ENCODE measurements at places on chromosomes 5 and 9.

GRCh38 chr9:30732060-30732459 lies 1652.4 kb upstream of the ACO1 start:
- no peak for ATAC-seq

GRCh38 chr9:130156672-130157071 lies 15.5 kb upstream of the NCS1 start:
- no peak for ATAC-seq

- ATAC-seq, result no peak
Measured at GRCh38 chr9:90325913-90326653, 316.5 kb downstream of the DIRAS2 start.

DNA sequence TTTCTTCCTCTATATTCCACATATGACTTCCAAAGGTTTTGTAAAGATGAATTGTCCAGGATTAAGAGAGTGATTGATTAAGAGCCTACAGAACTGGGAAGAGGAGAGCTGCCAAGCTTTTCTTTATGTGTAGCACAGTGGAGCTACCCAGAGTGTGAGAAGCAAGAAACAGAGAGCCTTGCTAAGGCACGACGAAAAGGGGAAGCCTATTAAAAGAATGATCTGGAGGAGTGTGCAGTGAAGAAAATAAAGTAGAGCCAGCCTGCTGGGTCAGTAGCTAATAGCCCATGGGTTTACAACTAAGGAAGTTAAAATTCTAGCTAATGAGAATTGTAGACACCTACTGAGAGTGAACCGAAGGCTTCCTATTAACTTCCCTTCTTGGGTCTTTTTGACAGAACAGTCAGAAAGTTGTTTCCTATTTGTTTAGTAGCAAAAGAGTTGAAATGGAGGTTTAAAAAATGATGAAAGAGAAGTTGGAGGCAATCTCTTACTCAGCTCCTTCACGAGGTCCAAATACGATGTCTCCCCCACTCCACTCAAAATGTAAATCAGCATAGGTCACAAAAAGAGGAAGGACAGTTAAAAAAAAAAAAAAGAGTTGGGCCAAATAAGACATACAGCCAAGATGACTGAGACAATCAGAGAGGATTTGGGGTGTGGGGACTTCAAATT lies 957 bp upstream of the PRR16 start:
- no peak for ATAC-seq

- no peak for ATAC-seq
Measured at GRCh38 chr9:88969646-88970373, 21.5 kb upstream of the S1PR3 start.

GRCh38 chr5:55994495-55994997 lies at the start of gene IL6ST:
TSS of gene IL6ST (minus strand) at chr5:55994963. CDS start at chr5:55976278, 18,685 bp downstream.
- ATAC-seq, result peak; percentile 10

GRCh38 chr9:12658531-12659209 lies 34.5 kb upstream of the TYRP1 start:
- ATAC-seq, result no peak

DNA sequence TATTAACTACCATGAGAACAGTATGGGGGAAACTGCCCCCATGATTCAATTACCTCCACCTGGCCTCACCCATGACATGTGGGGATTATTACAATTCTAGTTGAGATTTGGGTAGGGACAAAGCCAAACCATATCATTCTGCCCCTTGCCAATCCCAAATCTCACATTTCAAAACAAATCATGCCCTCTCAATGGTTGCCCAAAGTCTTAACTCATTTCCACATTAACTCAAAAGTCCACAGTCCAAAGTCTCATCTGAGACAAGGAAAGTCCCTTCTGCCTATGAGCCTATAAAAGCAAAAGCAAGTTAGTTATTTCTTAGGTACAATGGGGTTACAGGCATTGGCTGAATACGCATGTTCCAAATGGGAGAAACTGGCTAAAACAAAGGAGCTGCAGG lies 180.7 kb upstream of the CDH12 start:
- ATAC-seq, result no peak

GRCh38 chr5:174617285-174617684 lies 107.1 kb upstream of the MSX2 start:
- ATAC-seq, result no peak

- ATAC-seq, result no peak
Measured at GRCh38 chr5:1973391-1974013, 90.8 kb upstream of the IRX4 start.

DNA sequence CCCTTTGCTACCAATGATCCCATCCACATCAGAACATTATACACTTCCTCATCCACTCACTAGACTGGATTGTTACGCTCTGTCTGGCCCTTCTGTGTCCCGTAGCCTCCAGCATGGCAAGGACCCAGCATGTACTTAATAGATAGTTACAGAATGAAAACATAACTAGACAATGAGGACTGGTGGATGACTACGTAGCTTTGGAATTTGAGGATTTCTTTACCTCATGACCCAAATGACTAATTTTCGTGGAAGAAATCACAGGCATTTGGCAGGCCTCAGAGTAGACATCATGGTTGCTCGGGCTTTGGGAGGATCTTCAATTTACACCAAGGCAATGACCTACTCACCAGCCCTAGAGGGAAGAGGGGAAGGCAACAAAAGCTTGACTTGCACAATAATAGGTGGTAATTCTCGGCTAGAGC lies 299.8 kb downstream of the TLE1 start:
- ATAC-seq, result no peak

DNA sequence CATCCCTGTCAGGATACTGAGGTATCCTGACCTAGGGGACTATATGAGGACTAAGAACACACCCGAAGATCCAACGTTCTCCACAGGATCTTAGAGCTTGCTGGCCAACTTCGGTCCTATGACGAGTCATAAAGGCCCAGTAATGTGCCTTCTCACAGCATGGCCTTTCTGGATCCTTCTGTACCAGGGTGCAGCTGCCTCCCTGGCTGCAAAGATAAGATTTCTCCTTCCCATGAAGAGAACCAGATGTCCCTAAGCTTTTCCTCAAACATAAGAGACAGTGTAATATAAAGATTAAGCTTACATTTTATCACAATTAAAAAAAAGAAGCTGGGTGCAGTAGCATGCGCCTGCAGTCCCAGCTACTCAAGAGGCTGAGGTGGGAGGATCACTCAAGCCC lies 18.3 kb downstream of the EPB41L4B start:
- ATAC-seq, result no peak

- ATAC-seq, result no peak
Measured at GRCh38 chr5:11596657-11597071, 307.6 kb downstream of the CTNND2 start.

DNA sequence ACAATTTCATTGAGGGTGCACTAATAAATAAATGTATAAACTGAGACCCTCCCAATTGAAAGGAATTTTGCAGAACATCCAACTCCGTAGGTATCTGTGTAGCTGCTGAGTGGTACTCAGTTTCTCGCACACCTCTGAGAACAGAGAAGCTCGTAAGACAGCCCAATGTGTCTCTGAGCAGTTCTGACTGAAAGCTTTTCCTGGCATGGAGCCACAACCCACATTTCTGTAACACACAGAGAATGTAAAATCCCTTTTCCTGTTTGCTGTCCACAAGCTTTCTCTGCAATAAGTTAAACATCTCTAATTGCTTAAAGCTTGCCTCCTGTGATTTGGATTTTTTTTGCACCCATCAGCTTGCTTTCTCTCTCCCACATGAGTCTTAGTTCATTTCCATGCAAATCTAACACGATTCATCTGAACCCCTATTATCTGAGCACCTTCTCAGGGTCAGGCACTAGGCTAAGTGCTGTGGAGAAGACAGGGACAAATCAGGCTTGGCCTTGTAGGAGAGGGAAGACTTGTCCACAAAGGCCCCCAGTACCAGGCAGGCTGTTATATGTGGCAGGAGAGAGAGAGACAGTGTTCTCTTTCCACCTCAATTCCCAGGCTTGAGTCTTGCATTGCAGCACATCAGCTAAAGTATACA lies 44.2 kb upstream of the COL15A1 start:
- no peak for ATAC-seq

DNA sequence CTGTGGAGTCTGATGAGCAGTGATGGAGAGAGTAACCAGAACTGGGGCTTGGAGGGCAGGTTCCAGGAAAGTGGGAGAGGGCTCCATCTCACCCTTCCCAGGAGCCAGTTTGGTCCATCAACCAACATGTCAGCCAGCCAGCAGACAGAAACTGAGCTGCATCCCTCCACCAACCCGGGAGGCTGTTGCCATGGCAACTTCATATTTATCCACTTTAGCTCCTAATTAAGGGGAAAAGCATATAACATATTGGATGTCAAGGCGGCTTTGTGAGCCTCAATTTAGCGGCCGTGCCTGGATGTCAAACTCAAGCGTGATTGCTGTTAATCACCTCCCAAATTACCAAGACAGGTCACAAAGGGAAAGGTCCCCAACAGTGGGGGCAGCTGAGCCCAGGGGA lies 81.5 kb upstream of the ARAP3 start:
- no peak for ATAC-seq

DNA sequence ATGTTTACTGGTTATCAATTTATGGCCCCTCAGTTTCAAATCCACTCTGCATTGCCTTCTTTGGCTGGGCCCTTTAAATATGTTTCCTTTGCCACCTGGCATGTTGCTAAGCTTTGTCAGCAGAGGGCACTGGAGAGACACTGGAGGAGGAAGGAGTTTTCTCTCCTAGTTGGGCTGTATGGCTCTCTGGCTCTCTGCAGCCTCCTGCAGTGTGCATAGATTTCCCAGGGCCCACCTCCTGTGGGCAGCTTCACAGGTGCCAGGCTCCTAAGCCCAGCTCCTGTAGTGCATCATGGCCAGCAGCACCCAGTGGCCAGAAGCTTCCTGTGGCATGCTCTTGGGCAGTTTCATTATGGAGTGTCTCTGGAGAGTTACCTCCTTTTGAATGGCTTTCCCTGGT lies 23.3 kb downstream of the CAVIN4 start:
- peak; percentile 34 for ATAC-seq

DNA sequence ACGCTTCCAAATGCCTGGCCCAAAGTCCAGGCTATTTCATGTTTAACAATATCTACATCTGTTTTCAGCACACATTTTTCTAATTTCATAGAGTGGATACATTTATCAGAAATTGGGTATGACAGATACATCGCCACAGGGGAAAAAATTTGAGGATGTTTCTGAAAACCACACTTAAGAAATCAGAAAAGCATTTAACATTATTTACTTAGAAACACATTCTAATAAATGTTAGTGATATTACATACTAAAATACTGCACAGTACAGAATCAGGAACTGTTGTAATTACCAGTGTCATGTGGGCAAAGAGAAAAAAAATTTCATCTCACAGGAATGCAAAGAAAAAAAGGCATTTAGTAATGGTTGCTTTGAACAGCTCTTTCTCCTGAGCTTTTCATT lies 310.5 kb upstream of the KIF2A start:
- no peak for ATAC-seq

GRCh38 chr5:168314735-168315411 lies 23.4 kb downstream of the WWC1 start:
- no peak for ATAC-seq

GRCh38 chr5:142385194-142385593 lies 60.4 kb upstream of the SPRY4 start:
- no peak for ATAC-seq

DNA sequence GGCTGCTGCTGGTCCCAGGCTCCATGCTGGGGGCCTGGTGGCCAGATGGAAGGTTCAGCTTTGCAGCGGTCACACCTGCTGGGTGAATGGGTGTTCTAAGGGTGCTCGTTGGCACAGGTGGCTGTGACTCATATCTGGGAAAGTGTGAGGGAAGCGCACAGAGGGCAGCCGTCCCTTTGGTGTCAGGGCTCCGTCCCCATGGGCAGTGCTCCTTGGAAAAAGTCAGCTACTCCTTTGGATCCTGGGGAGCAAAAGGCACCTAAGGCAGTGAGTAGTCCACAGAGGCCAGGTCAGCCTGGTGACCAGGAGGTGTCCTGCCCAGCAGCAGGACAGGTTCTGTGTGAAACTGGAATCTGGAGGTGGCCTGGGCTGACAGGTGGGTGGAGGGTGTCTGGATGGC lies 18.4 kb upstream of the GBGT1 start:
- no peak for ATAC-seq

- ATAC-seq, result peak; percentile 62
Measured at GRCh38 chr5:66285343-66285922, 141.3 kb downstream of the SREK1 start.

DNA sequence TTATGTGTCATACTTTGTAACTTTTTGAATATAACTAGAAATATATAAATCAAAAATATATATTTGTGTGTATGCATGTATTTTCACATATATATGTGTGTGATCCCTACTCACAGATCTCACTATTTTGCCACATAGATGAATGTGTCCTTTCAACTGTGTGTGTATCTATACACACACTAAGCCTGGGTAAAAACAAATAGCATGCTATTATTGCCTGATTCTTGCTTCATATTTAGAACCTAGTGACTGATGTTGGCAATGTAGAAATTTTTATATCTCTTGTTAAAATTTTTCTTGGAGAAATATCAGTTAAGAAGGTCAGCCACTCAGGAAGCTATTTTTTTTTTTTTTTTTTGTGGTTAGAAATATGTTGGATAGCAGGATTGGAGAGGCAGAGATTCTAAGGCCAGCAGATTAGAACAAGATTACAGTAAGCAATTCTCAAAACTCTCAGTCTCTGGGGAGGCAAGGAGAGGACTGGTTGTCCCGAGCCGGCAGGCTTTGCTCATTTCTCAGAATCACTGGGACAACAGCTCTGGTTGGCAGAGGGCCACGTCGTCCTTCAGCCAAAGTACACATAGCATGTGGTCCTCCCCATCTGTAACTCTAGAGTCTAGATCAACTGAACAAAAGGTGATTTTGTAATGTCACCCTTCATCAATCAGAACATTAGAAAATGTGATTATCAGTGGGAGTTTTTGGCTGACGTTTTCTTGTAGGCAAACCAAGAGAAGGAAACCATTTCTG lies 19.7 kb downstream of the C6 start:
- no peak for ATAC-seq

DNA sequence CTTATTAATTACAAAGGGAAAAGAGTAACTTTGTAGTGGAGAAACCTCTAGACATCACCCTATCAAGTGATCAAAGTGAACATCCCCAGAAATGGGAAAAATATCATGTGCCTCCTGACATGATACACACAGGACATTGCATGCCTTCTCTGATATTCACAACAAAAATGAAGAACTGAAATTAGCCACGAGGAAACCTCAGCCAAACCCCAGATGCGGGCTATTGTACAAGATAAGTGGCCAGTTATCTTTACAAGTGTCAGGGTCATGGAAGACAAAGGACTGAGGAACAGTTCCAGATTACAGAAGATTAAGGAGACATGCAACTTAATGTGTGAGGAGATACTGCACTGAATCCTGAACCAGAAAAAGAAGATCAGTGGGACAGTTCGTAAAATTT lies 23.8 kb upstream of the NPM1 start:
- ATAC-seq, result no peak

GRCh38 chr9:12065050-12065449 lies 628.1 kb upstream of the TYRP1 start:
- ATAC-seq, result no peak

GRCh38 chr9:120934281-120934680 lies 7.7 kb upstream of the TRAF1 start:
- no peak for ATAC-seq

DNA sequence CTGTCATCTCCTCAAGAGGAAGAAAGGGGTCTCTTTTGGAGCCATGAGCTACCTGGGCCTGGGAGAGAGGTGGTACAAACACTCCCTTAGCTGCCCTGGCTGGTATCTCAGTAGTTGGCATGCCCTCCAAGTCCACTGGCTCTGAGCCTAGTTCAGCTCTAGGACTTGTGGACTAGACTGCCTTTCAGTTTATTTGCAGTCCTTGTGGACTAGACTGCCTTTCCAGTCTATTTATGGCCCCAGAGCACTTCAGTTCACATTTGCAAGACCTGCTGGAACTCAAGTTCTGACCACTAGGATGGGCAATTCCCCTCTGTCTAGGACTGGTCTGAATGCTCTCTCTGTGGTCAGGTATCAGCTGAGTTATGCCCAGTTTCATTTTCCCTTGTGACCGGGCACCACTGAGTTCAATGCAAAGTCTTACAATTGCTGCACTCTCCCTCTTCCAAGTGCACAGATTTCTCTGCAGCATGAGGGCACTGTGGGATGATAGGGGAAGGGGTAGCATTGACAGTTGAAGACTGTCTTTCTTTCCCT lies 1019.0 kb downstream of the TAF11L14 start:
- ATAC-seq, result no peak
